ENCODE measurements at places on chromosomes 1 and 21.

DNA sequence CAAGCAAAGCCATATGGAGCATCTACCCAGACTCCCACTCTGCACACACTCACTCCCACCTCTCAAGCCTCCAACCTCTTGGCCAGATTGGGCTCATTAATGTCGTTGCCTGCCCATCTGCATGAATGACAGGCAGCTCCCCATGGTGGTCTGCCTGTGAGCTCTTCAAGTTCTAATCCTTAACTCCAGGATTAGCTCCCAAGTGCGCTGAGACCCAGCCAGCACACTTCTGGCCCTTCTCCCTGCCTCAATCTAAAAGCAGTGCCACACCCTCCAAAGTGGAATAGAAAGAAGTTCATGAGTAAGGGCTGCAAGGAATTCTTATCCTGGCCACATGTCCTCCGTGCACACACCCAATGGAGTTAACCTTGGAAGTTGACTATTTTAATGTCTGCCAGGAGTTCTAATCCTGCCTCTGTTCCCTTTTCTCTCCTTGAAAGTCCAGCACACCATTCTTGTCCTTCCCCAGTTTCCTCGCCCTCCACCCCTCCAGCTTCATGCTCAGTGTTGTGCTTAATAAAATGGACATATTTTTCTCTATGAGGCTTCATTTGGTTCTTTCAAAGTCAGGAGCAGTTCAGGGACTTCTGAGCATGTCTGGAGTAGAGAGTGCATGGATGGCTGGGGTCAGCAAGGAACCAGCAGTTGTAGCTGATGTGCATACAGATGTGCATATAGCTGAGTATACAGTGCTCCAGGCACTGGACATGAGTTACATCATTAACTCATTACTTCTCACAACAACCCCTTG is 30.1 kb downstream of the CAMK1G start:
- DNase-seq = no peak

DNA sequence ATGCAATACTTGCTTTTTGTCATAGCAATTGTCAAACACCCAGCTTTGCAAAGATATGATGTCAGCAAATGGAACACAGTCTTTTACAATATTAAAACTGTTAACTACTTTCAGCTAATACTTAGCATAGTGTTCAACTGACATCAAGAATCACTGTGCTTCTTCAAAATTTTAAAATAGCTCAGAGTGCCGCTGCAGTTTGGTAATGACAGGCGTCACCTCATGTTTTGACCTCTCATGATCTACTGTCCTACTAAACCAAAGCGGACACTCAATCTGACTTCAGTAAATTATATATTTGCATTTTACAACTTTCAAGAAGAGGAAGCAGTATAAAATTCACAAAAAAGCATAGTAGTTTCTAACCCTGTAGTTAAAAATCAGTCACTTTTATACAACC is 2.0 kb downstream of the FMO1 start:
- DNase-seq = no peak

- no peak for DNase-seq
Measured at GRCh38 chr1:158600735-158601134, 4.3 kb upstream of the OR10Z1 start.

GRCh38 chr1:24009406-24009805 is 29.3 kb upstream of the SRSF10 start:
- no peak for DNase-seq

DNA sequence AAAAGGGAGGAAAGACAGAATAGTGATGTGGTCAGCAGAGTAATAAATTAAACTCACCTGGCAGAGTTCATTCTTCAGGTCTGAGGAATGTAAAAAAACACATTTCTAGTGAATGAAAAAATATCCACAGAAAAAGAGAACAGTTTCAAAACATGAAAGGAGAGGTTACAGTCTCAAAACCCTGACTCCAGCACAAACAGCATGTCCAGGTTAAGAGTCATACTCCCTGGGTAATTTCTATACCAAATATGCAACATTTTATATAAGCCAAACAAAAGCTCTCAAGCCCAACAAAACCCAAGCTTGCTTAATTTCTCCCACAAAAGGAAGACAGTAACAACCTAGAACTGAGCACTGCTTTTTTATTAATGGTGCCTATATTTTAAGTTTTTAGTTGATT is 173.0 kb downstream of the NTMT2 start:
- DNase-seq = no peak

- DNase-seq = no peak
Measured at GRCh38 chr1:25062621-25063255, 132.7 kb upstream of the RUNX3 start.

- no peak for DNase-seq
Measured at GRCh38 chr1:77253211-77253610, 28.6 kb upstream of the AK5 start.

- DNase-seq = no peak
Measured at GRCh38 chr1:111720274-111720976, 18.8 kb downstream of the INKA2 start.

DNA sequence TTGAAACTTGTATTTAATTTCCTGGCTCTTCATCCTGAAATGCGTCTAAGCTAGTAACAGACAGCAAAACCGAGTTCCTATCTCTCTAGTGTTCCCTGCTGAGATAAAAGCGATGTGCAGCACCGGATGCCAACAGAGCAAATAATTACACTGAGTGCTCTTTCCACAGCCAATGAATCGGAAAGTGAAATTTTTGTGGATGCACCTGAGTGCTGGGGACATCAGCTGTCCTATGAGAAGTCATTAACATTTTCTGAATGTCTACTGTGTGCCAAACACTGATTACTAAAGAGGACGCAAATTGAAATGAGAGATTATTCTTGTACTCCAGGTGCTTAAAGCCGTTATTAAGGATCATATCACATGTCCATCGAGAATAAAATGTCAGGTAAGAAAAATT is 278.0 kb downstream of the RGS7 start:
- no peak for DNase-seq

DNA sequence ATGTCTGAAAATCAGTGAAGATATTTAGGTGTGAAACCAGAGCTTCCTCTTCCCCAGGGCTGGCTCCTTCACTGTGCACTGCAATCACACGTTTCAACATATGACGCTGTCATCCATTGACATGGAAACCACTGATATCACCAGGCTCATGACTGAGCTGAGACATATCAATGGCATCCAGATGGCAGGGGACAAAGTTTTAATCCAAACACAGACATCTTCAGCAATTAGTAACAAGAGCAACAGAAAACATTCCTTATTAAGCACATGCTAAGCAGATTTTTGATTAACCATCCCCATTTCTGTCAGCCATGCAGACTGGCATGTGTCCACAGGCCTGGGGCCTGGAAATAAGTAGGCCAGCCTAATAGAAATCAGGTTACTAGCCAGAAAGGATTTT is 108.0 kb upstream of the ADAR start:
- DNase-seq = no peak

GRCh38 chr1:201457508-201457960 is 11.5 kb downstream of the PHLDA3 start:
- DNase-seq = no peak

GRCh38 chr21:45004481-45005247 is 64.8 kb downstream of the SLX9 start:
- no peak for DNase-seq

DNA sequence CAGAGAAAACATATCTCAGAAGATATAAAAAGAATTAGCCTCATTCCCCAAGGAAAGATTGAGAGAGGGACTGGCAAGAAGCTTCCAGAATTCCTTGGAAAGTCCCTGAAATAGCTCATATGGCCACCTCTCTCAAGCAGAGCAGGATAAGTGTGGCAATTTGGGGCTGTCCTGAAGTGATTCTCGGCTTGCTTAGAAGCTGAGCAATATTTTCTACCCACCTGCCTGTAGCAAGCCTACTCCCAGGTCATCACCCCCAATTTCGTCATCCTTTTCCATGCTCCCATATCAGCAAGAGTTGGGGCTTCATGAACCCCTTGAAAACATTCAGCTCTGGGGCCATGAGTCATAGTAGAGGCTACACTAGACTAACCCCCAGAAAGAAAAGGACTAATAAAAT is 131.5 kb downstream of the PLPP3 start:
- no peak for DNase-seq

DNA sequence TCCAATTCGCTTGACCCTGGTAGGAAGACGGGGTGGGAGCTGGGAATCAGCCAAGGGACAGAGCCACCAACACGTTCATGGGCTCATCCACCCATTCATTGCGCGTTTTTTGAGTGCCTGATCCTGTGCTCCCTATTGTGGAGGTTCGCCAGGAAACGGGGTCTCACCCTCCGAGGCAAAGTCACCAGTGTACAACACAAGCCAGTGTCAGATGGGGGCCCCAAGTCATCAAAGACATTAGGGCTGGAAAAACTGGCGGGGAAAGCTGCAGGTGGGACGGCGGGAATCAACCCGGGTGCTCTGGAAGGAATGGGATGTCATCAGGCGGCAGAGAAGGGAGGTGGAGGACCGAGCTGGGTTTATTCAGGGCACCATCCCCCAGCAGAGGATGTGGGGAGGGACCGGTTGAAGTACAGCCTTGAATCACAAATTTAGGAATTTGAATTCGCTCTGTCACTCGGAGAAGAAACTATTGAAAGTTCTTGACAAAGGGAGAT is 667 bp upstream of the NID1 start:
- no peak for DNase-seq

DNA sequence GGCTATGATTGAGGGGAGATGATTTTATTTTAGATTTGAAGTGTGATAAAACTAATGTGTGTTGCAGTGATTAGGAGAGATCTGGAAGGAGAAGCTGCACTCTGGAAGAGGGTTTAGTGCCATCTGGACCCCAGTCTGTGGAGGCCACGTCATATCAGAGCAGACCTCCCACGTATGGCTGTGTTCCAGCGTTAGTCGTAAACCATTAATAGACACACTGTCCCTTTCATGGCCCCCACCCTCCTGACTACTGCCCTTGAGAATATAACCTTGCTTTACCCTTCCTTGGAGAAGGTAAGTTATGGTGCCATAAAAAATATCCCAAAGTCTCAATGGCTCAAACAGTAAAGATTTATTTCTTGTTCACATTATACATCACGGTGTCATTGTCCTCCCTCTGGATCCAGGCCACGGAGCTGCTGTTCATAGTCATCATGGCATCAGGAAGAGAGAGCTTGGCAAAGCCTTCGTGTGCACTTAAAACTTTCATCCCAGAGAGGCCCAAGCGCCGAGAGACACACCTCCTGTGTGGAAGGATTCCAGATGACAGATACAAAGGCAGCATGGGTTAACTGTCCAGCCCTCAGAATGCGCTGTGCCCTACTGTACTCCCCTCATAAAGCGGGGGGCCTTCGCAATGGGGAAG is 33.2 kb downstream of the RHOU start:
- no peak for DNase-seq

DNA sequence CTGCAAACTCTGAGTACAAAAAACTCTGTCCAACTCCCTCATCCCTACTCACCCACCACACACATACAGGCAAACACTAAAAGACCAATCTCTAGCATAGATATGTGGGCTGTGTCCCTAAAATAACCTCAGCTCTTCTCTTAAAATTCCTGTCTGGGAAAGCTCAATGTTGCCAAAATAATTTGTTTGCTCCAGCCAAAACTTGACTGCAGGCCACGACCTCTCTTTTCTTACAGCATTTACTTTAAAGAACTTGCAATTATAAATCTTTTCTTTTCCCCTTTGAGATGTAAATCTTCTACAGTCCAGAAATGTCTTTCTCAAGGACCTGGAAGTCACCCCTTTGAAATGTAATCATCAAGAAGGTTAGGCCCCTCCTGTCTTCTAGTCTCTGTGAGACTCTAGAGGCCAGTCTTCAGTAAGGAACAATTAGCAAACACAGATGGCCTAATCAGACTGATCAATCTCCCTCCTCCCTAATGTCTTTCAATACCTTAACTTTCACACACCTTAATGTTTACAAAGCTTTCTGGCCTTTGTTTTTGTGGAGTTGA is 483.6 kb upstream of the RGS18 start:
- DNase-seq = no peak

DNA sequence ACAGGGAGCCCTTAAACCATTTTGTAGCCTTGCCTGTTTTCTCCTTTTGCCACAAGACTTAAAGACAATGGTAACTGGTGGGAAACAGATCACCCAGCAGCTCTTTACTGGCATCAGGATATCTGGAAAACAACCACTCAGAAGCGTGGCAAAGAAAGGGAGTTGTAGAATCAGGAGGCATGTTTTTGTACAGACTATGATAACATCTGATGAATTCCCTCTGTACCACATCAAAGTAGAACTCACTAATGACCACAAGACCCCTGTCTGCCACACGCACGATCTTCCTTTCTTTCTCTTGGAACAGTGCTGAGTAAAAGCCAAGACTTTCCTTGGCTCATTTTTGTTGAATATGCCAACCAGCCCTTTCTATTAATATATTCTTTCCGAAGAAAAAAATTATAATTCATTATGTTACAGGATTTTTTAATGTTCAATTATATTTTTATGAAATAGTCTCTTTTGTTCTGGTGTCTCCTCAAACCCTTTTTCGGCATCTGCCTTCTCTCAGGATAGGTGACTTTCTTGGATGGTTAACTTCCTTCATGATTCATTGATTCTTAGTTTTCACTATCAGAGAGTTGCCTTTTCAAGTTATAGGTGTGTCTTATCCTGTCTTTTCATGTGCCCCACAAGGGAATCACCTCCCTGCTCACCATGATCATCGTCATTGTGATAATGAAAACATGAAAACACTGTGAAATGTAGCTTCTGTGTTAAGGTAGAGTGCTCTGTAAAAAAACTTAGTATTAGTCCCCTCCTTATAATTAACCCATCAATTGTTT is 7.9 kb upstream of the PHGDH start:
- no peak for DNase-seq

GRCh38 chr1:174680101-174680500 is 232.3 kb downstream of the GPR52 start:
- DNase-seq = no peak

GRCh38 chr1:218164930-218165700 is 120.0 kb upstream of the RRP15 start:
- DNase-seq = no peak

DNA sequence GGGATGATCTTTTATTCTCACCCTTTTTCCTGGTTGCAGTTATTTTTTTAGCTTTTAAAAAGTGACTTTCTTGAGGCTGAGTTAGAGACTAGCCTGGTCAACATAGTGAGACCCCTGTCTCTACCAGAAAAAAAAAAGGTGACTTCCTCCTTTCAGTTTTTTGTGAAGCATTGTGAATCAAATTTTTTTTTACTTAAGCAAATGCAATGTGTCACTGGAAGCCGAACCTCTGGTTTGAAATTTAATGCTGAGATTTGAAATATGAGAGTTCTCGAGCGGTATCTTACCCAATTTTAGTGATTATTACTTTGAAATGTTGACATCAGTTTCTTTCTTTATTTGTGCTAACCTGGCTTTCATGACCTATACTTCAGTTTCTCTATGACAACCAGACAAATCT is 3.6 kb downstream of the CAP1 start:
- no peak for DNase-seq

- DNase-seq = no peak
Measured at GRCh38 chr21:15688809-15689208, 41.0 kb upstream of the USP25 start.

All from Kasumi-1 (cell line).